Mesothelial cell of epicardium (in vitro differentiated cells): ENCODE measurements at places on chromosomes 7 and 10.

GRCh38 chr7:36487756-36488336, 98.2 kb downstream of the ANLN start:
- H3K36me3 ChIP-seq: peaks cover 10% of the 10 kb centered on the region
- no peak for DNase-seq
- H3K4me3 ChIP-seq: no peak overlapping the region

DNA sequence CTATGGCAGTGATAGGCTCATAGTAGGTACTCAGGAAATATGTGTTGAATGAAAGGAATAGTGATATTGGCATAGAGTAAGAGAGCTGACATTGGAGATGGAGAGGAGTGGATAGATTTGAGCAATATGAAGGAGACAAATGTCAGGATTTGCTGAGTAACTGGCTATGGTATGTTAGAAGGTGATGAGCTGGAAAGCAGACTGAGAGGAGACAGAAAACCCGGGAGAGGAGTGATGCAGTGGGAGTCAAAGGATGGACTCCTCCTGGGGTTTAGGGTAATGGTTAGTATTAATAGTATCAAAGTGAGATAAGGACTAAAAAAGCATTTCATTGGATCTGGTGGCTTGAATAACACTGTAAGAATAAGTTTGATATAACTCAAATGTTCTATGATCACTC, 64.8 kb downstream of the CD36 start:
- peaks cover 38% of the 10 kb centered on the region for H3K4me1 ChIP-seq
- no peak overlapping the region for H3K27ac ChIP-seq
- H3K4me3 ChIP-seq: no peak overlapping the region
- H3K27me3 ChIP-seq: no peaks in the 10 kb centered on the region
- DNase-seq: no peak

DNA sequence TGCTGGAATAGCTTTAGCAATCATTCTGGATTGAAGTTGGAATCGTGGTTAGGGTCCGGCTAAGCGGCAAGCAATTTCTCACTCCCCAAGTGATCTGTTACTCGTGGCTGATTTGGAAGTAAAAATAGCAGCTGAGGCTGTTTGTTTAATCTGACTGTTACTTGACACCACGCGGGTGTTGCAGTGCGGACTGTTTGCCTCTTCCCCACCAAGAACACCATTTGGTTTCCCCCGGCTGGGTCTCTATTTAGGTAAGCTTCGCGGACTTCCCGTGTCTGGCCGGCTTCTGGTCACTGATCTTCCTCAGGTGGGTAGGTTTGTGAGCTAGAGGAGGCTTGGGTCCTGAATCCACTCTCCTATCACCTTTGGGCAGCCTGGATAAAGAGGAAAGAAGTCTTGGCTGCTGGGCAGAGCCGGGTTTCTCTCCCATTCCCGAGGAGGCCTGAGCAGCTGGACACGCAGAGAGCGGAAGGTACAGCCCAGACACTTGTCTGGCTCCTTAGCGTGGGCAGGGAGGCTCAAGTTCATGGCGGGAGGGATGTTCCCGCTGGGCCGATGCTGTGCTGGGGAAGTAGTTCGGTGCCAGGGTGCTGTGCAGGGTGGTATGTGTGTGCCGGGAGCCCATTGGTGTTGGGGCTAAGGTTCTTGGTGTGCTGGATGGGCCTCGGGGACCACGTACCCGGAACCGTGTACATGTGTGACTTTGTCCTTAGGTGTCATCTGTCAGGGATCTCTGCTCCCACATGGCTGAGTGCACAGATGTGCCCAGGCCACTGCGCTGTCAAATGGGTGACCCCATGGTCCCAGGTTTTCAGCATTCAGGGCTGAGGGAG, at the start of gene C10orf71:
TSS of gene C10orf71 (plus strand) at position 188 of the 833 bp plus-strand sequence. CDS start 23,376 bp downstream, outside the sequence.
- H3K36me3 ChIP-seq: no peaks in the 10 kb centered on the region
- H3K4me3 ChIP-seq: no peak within 1 kb of the TSS
- peaks cover 7% of the 10 kb centered on the region for H3K4me1 ChIP-seq
- DNase-seq: no peak
- H3K27ac ChIP-seq: no peak within 1 kb of the TSS

DNA sequence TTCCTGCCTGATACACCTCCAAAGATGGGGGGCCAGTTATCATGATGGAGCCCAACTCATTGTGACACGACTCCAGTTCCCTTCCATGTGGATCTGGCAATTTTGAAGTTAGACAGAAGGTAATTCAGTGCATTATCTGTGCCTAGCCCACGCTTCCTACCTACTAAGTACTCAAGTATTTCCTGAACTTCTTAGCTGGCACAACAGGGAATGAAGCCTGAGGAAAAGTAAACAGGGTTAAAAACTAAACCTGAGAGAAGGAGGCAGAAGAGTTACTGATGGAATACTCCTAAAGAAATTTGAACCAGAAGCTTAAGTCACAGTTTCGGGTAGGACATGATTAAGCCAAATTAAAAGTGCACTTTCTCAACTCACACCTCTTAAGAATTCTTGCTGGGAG, 1.1 kb upstream of the SEC31B start:
- H3K4me1 ChIP-seq: peaks cover 8% of the 10 kb centered on the region
- H3K27ac ChIP-seq: no peak overlapping the region
- no peak overlapping the region for H3K4me3 ChIP-seq
- peaks cover 18% of the 10 kb centered on the region for H3K36me3 ChIP-seq
- DNase-seq: no peak
